Liver (tissue), 10 donors: ENCODE measurements at places on chromosomes 5 and 9. TPM values are rescaled to one million over a fixed set of nuclear protein-coding genes. Genes with fewer than 3 reads are reported as not detected.

SLC46A2 gene
- total RNA-seq, result not detected

DNAJB5 gene
- 2.1 TPM for total RNA-seq

NR3C1 gene
- total RNA-seq, result 36.4 TPM

GRCh38 chr9:125431741-125432271 is 170.2 kb downstream of the GAPVD1 start:
- no peaks in the 10 kb centered on the region for H3K4me1 ChIP-seq
- no peak overlapping the region for H3K4me3 ChIP-seq
- DNase-seq, result no peak
- H3K27ac ChIP-seq, result no peak overlapping the region

GRCh38 chr5:13771011-13771571 is 173.4 kb downstream of the DNAH5 start:
- H3K4me3 ChIP-seq, result no peak overlapping the region
- no peaks in the 10 kb centered on the region for H3K27me3 ChIP-seq
- H3K36me3 ChIP-seq, result no peaks in the 10 kb centered on the region
- no peak for DNase-seq
- no peak overlapping the region for H3K27ac ChIP-seq

DNA sequence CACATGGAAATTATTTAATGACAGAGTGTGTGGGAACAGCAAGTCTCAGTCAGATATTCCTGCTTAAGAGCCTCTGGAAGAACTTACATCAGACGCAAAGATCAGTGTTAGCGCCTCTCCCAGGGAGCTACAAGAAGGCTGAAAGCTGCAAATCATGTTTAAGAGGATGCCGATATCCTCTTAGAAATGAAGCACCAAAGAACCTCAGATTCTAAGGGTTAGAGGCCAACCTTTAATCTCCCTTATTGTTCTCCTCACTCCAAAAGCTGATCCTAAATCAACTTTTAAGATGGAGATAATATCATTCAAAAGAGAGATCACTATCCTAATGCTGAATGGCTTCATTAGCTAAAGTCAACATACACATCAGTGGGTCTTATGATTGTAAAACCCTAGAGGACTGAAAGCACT is 160.6 kb downstream of the NFIB start:
- peaks cover 3% of the 10 kb centered on the region for H3K36me3 ChIP-seq
- no peak overlapping the region for H3K27ac ChIP-seq
- H3K27me3 ChIP-seq, result no peaks in the 10 kb centered on the region
- no peak for DNase-seq
- peaks cover 3% of the 10 kb centered on the region for H3K4me1 ChIP-seq

DNA sequence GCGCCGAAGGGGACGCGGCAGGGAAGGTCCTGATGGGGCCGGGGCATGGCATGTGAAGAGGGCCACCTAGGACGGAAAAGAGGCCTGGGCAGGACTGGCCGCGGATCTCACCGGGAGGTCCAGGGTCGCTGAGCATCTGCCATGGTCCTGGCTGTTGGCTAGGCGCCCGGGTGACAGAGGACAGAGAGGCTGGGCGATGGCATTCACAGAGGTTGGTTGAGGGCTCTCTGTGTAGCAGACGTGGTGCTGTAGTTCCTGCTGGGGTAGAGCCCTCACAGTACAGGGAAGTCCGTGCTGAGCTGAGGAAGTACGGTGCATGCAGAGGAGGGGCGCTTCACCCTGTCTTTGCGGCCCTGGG is 427 bp downstream of the PCYOX1L start:
- H3K36me3 ChIP-seq, result no peaks in the 10 kb centered on the region
- no peak overlapping the region for H3K27ac ChIP-seq
- H3K4me3 ChIP-seq, result peak overlapping the region; percentile 61
- H3K27me3 ChIP-seq, result no peaks in the 10 kb centered on the region
- H3K4me1 ChIP-seq, result peaks cover 5% of the 10 kb centered on the region
- peak; percentile 44 for DNase-seq
